CD4-positive, alpha-beta T cell treated with Interferon gamma for 1 hour (primary cell): ENCODE measurements at places on chromosomes 7 and 10.

- DNase-seq: no peak
Observed at GRCh38 chr10:50641626-50642025, 17.9 kb upstream of the SGMS1 start.

GRCh38 chr10:24737001-24737400, 13.3 kb upstream of the ARHGAP21 start:
- DNase-seq: no peak

- no peak for DNase-seq
Observed at GRCh38 chr7:104643587-104644217, 315.3 kb downstream of the LHFPL3 start.

DNA sequence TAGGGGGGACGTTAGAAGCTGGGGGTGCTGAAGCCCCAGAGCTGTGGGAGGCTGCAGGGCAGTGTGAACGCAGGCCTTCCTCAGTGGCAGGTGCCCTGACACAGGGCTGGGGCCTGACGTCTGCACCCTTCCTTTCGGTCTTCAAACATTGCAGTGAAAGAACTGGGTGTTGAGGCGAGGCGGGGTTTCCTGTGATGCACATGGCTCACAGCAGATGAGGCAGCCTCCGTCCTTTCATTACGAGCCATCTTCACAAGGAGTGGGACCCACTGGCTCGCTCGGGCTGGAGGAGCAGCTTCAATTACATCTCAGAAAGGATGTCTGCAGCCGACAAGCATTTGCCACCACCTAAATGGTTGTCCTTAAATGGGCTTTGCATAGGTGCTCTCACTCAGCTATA, 180.3 kb upstream of the SHH start:
- DNase-seq: no peak

DNA sequence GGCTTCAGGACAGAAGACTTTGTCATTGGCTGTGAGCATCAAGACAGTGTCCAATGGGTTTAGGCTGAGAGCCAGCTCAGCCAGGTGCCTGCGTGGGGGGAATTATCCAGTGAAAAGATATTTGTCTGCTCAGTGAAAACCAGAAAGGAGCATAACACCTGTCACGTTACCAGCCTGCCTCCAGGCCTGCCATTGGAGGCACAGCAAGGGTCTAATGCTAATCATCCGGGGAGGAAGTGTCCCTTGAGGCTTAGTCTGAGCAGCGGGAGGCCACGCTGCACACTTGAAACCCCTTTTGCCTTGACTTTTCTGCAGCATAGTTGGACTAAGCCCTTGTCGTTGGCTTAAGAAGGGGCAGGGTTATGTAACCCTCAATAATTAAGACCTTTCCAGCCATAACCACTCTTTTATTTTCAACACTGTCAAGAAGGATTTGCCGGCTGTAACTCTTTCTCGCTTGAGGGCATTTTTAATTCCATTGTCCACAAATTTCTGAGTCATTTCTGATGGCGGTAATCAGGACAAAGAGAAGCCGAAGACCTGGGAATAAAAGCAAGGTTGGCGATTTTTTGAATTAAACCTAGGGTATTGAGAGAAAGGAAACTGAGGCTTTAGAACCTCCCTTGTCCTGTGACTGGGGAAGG, 639.6 kb upstream of the FOXK1 start:
- no peak for DNase-seq

GRCh38 chr7:132451161-132451560, 125.1 kb downstream of the PLXNA4 start:
- DNase-seq: peak; percentile 45

DNA sequence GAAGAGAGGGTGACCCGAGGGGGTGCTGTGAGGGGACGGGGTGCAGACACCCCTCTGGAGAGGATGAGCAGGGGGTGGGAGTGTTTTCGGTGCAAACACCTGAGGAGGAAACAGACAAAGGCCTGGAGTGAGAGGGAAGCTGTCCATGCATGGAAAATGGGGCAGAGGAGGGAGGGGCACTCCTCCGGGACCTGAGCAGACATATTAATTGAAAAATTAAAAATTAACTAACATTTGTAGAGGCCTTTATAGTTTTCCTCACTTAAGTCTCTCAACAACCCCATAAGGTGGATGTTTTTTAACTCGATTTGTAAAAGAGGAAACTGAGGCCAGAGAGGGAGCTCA, 1.2 kb downstream of the VPS37D start:
- DNase-seq: no peak

GRCh38 chr10:48511875-48512231, 93.0 kb downstream of the ARHGAP22 start:
- peak; percentile 16 for DNase-seq

DNA sequence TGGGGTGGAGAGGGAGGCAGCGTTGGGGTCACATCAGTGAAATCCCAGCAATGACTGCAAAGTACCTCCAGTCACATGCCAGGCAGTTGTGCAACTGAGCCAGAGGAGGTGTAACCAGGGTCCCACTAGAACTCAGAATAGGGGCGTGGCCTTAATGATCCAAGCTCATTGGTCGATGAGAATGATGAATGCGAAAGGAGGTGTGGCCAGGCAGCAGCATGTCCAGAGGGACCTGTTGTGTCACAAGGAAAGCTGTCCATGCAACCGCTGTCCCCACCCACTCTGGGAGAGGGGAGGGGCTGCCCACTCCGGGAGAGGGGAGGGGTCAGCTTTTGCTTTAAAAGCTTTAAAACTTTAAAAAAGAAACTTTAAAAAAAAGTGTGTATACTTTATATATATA, 25.3 kb upstream of the MTPAP start:
- no peak for DNase-seq

DNA sequence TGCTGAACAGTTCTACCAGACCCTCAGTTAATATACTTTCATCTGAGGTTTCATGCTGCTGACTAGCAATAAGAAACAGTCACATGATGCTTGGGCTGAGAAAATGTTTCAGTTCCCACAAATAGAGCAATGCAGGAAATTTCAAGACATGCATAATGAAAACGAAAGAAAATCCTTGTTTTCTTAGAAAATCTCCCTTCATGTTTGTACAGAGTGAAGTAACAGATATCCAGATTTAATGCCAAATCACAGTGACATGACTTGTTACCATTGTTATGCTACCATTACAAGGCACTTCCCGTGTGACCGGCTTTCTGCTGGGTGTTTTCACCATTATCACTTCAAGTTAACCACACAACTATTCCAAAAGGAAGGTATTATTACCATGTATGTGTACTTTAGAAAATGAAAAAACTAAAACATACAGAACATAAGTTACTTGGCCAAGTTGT, 121.7 kb downstream of the DOCK4 start:
- peak; percentile 7 for DNase-seq

DNA sequence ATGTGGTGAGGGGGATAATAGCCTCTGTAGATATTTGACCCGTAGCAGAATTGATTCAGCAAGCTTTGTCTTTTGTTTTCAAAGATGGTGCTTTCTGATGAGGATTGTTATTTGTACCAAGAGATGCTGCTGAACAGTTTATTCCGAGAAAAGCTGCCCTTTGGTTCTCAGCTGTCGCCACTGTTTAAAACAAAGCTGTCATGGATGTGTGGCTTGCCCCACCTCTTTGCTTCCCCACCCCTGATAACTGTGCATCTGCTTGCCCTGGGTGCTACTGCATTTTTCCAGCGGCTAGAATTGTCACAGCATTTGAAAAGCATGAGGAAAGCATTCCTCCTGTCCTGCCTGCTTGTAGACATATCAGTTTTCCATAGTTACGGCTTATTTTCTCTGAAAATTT, 226.9 kb upstream of the CSTF2T start:
- DNase-seq: no peak

DNA sequence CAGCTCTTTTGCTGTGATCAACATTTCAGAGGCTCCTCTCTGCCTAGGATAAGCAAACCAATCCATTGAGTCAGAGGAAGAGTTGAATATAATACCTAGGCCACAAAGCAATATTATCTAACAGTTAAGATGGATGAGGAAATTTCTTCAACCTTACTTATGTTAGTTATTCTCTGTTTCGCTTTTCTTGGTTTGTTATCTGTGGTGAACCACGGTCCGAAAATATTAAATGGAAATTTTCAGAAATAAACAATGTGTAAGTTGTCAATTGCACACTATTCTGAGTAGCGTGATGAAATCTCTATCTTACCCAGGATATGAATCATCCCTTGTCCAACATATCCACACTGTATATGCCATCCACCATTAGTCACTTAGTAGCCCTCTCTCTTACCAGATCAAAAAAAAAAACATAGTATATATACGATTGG, 1.5 kb upstream of the HTR7 start:
- no peak for DNase-seq

- no peak for DNase-seq
Observed at GRCh38 chr7:116779216-116779615, 83.2 kb upstream of the CAPZA2 start.

DNA sequence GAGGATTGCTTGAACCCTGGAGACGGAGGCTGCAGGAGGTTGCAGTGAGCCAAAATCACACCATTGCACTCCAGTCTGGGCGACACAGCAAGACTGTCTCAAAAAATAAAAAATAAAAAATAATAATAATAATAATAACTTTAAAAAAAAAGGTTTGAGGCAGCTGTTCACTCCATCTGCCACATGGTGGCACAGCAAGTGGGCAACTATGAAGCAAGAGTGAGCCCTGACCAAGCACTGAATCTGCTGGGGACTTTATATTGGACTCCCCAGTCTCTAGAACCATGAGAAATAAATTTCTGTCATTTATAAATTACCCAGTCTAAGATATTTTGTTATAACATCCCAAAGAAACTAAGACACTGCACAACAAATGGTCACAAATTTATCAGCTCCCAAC, 14.6 kb upstream of the BRI3 start:
- no peak for DNase-seq

DNA sequence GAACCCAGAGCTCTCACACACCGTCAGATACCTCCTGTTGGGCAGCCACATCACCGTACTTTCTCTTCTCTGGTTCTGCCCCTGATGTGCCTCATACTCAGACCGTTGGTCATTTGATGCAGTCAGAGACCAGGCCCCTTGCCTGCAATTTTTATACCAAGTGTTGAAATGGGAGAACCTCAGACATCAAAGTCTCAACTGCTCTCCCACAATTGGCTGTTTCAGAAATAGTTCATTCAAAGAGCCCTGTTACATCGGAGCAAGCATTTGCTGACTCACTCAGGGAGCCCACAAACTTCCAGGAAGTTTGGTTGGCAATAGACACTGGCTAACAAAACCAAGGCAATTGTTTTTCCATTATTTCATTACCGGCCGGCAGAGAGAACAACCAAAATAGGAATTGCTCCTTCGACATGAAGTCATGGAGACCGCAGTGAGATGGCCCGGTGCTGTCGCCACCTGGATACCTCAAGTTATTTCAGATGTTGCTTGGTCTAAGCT, 33.5 kb upstream of the ADAM12 start:
- DNase-seq: no peak

DNA sequence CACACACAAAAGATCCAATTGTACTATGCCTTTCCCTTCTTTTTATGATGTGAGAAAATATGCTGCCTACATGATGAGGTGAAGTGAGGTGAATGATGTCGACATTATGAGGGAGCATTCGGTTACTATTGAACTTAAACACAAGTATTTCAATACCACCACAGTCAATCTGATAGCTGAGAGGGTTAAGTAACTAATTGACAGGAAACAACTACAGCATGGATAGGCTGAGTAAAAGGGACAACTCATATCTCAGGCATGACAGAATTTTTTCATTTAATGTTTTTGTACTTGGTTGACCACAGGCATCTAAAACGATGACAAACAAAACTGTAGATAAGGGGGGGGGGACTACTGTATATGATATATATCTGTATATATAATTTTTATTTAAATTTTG, 488.9 kb downstream of the SH2D4B start:
- no peak for DNase-seq

DNA sequence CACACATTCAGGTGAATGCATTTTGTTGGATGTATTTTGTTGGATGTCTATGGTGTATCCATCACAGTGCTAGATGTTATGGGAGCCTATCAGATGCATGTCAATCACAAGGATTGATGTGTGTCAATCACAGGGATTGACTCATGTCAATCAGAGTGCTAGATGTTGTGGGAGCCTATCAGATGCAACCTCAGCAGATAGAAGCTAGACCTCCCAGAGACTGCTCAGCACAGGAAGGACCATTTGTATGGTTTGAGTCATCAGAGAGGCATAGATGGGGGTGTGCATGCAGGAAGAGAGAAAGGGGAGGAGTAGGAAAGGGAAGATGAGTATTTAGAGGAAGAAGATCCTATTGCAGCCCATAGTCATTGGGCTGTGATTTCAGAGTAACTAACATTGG, 48.3 kb upstream of the PITRM1 start:
- no peak for DNase-seq

DNA sequence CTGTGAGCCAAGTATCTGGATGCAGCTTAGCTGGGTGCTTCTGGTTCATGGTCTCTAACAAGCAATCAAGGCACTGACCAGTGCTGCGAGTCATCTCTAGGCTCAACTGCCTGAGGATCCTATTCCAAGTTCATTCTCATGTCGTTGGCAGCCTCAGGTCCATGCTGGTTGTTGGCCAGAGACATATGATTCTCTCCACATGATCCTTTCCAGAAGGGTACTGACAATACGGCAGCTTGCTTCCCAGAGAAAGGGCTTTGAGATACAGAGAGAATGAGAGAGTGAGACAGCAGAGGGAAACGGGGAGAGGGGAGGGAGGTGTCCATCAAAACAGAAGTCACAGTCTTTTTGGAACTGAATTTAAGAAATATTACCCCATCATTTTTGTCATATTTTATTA, 405.6 kb downstream of the XPNPEP1 start:
- no peak for DNase-seq

DNA sequence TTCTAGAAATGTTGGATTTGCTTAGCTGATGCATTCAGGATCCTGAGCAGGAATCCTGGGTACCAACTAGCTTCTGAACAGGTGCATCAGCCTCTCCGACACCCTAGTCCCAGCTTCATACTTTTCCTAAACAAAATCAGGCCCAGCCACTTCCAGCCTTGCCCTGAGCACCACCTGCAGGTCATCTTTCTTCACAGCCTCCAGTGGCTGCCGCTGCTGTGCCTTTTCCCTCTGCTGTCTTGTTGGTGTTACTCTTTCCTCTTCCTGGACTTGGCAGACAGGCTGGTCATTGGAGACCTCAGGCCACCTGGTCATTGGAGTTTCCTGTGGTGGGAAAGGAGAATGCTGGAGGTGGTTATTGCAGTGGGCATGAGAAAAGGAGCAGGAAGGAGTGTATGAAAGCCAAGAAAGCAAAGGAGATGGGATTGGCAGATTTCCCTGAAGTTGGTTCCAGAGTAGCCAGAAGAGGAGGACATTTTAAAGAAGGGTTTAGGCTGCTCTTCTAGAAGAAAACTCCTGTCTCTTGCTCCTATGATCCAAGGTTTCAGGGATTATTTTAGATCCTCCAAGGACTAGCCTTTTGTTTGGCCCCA, 48.2 kb upstream of the NFKB2 start:
- DNase-seq: no peak
